ENCODE measurements at places on chromosomes 12 and 14.

GRCh38 chr12:130482448-130482847 is 144.8 kb downstream of the PIWIL1 start:
- no peak for DNase-seq

DNA sequence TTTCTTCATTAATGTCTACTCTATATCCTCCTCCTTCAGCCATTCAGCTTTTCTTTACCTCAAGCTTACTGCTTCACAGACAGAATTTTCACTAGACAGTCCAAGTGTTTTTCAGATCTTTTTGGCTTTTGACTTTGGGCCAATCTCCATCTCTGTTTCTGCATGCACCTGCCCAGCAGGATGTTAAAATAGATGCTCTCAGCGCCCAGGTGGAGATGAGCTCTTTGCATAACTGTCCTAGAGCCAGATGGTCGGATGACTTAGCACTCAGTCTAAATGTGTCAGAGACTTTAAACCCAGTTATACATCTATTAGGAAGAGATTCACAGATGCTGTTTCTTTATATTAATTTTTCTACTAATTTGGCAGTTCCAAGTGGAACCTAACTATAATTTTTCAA is 80.3 kb upstream of the SSTR1 start:
- DNase-seq, result no peak

DNA sequence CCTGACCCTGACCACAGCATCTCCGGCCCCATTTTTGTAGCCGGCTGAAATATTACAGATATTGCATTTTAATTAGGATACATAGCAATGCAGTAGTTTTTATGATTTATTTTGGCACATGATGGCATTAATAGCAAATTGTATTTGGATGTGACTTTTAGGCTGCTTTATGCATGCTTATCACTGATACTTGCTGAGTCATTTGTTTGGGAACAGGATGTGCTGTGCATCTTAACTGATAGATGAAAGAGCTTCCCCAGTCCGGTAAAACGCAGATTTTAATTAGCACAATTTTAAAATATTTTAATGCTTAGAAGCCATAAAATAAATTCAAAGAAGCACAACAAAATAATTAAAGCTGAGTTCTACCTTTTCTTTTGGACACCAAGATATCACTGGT is 90.7 kb downstream of the OTOGL start:
- DNase-seq, result no peak

GRCh38 chr12:101475751-101476305 is 692 bp downstream of the SPIC start:
- no peak for DNase-seq

DNA sequence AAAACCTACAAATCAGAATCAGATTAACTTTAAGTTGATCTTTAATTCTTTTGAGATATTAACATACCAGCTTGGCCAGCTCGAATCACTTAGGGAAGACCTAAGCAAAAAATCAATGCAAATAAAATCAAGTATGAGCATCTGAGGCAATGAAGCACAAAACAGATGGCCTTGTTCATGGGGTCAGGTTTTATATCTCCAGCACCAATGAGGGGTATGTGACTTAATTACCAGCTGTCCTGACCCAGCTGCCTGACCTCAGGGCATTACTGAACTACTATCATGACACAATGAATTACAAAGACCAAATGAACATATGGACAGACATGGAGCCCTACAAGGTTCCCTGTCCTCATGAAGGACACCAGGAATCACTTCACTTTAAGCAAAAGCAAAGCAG is 70.5 kb downstream of the FGD6 start:
- no peak for DNase-seq

GRCh38 chr12:106953352-106954250 is 2.1 kb upstream of the TMEM263 start:
- no peak for DNase-seq

GRCh38 chr12:54421175-54421878 is 2.3 kb upstream of the ITGA5 start:
- DNase-seq, result no peak

- no peak for DNase-seq
Measured at GRCh38 chr12:129727100-129727499, 176.7 kb downstream of the TMEM132D start.

GRCh38 chr14:68501171-68501570 is 291.7 kb downstream of the ZFP36L1 start:
- DNase-seq, result no peak

GRCh38 chr14:92563765-92564285 is 50.2 kb downstream of the RIN3 start:
- DNase-seq, result no peak

GRCh38 chr14:95524706-95525512 is 8.5 kb upstream of the SYNE3 start:
- no peak for DNase-seq

- no peak for DNase-seq
Measured at GRCh38 chr12:89253488-89253887, 98.8 kb downstream of the DUSP6 start.

GRCh38 chr12:61574339-61574738 is 685.9 kb upstream of the USP15 start:
- DNase-seq, result no peak

DNA sequence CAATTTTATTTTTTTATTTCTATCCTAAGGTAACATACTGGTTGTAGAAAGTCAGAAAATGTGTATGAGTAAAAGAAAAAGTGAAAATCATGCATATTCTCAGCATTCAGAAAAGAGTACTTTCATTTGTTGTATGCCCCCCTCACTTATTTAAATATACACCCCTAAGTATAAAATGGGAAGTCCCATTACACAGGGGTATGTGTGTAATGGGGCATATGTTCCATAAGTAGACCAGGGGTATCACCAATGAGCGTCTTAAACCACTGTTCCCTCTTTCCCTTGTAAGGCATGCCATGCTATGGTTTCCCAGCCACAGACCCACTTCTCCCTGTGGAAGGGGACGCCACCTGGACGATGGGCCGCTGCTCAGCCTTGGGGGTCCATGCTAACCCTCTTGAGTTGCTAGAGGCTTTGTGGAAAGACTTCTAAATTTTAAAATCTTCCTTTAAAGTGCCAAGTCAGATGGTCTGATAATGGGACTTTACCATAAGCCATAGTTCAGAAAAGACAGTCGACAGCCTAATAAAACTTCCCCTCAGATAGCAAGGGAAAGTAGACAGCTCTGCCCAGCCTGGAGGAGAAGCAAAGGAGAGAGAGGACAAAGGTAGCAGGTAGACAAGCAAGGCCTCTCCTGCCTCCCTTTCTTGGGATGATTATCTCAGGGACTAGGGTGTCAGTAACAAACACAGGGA is 118.2 kb downstream of the ZFP36L1 start:
- no peak for DNase-seq

- no peak for DNase-seq
Measured at GRCh38 chr14:57755018-57755521, 110.8 kb downstream of the SLC35F4 start.

DNA sequence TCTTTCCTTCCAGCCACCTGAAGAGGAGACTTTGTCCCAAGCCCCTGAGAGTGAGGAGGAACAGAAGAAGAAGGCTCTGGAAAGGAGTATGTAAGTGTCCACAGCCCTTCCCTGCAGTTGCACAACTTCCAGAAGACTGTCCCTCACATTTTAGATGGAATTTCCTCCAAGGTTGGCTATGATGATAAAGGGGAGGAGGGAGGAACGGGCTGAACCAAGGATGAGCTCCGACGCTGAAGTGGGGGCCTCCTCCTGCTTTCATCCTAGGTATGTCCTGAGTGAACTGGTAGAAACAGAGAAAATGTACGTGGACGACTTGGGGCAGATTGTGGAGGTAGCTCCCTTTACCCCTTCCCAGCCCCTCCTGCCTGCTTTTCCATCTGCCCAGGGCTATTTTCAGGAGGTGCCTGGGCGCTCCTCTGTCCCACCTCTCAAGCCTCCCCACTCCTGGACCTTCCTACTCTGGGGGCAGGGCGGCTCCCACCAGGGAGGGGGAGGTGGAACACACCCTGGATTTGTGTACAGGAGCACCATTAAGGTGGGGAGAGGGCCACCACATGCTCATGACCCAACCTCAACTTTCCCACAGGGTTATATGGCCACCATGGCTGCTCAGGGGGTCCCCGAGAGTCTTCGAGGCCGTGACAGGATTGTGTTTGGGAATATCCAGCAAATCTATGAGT is 2.3 kb downstream of the ARHGEF25 start:
- DNase-seq, result no peak

DNA sequence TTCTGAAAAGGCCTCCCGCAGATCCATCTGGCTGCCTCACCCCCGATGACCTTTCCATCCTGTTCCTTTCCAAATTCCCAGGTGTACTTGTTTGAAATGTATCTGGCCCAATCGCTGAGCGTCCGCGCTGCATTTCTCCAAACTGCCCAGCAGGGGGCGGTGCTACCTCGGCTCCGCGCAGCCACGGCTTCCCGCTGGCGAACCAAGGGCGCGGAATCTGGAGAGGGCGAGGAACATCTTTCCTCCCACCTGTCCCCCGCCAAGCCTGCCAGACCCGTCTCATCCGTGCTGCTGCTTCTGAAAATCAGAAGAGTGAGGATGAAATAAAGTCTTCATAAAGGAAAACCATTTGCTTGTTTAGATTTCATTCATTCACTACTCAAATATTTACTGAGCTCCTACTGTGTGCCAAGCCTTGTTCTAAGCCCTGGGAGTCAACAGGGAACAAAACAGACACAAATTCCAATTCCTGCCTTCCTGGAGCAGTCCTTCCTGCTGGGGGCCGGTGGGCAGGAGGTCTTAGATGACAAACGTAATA is 16.8 kb upstream of the MYL2 start:
- DNase-seq, result peak; percentile 53

DNA sequence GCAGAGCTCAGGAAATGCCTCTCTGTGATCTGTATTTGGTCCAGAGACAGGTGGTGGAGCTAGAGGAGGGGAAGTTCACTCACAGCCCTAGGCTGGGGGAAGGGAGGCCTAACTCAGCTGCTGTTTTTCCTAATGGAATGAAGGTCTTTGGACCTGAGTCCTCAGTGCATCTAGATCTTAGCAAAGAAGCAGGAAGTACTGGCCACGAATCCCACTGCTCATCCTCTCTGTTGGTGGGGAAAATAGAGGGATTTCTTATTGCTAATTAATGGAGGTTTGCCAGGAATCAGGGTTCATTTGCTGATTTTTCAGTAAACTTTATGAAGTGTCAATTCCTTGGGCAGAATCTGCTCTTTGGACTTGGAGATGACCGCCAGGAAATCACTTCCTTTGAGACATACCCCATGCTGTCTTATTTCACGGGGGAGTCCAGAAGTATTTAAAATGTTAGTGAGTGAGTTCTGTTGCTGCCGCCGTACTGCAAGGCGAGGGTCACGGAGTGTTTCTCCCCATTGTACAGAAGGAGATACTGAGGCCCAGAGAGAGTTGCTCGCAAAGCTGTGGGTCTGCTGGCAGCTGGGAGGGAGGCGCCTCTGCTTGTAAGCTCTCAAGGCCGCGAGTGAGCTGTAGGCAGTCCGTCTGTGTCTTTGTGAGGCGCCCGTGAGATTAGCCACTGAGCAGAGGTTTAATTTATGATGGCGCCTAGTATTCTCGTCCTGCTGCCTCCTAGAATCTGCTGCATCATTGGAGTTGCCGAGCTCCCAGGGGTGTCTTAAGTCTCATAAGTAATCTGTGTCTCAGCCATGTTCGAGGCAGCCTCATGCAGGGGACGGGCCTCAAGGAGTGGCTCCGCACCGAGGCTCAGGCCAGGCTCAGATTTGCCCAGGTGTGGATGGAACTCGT is 88.2 kb downstream of the TSPAN9 start:
- DNase-seq, result no peak

- DNase-seq, result no peak
Measured at GRCh38 chr14:89266754-89267153, 150.3 kb downstream of the FOXN3 start.

DNA sequence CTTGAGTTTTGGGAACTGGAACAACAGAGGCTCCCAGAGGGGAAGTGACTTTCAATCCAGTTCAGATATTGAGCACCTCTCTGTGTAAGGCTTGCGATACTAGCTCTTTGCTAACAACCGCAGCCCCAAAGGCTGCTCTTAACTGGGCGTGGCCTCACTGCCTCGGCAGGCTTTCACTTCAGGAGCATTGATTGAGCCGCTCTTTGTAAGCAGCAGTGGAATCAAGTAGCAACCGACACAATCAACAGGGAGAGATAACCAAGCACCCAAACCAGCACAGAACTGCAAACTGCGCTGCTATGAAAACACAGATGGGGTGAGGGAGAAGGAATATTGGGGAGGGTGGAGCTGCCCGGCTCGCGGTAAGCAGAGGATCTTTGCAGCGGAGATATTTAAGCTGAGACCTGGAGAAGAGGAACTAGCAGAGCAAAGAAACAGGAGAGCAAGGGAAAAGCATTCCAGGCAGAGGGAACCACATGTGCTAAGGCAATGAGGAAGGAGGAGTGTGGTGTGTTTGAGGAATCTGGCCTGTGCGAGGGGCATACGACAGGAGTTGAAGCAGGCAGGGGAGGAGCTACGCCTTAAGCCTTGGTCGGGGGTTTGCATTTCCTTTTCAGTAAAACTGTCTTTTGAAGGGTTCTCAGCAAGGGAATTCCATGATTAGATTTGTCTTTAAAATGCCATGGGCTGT is 17.3 kb upstream of the YY1 start:
- DNase-seq, result peak; percentile 62

DNA sequence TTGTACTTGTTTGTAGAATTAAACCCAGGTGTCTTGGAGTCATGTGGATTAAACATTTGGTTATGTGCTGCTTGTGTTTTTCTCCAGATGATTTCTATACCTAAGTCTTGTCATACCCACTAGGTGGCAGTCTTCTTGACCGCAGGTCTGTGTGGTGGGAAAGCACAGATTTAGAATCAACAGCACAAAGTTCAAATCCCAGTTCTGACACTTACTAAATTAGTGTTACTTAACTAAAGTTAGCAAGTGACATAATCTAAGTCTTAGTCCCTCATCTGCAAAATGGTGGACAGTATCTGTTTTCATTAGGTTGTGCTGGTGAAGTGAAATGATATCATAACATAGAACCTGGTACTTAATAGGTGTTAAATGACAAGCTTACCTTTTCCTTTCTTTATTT is 151.0 kb upstream of the ARHGAP5 start:
- no peak for DNase-seq

- peak; percentile 46 for DNase-seq
Measured at GRCh38 chr12:40152783-40153383, 47.0 kb upstream of the SLC2A13 start.

GRCh38 chr14:92490239-92490959 is 23.2 kb upstream of the RIN3 start:
- DNase-seq, result no peak

- no peak for DNase-seq
Measured at GRCh38 chr12:13499008-13499407, 302.5 kb downstream of the EMP1 start.

GRCh38 chr12:100187068-100187467 is 13.5 kb upstream of the ACTR6 start:
- DNase-seq, result no peak

GRCh38 chr12:126950266-126950665 is 1316.7 kb upstream of the TMEM132C start:
- DNase-seq, result no peak

DNA sequence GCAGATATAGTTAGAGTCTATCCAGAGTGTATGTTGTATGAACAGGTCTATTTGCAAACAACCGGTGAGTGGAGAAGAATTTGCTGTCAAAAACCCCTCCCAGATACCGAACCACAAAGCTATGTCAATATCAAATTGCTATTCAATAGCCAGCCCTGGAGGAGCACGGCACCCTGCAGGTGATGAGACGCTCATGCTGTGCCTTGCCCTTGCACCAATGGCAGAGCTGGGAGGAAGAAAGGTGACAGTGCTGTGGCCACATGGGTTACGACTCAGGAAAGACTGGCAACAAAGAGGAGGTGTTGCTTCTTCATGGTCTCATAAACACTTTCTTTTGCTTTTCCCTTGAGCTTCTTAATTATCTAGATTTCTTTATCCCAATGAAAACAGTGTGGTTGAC is 55.7 kb downstream of the PAX9 start:
- no peak for DNase-seq

- no peak for DNase-seq
Measured at GRCh38 chr12:116165036-116165425, 112.5 kb downstream of the MED13L start.

- DNase-seq, result no peak
Measured at GRCh38 chr12:108855284-108856169, 1.9 kb downstream of the SSH1 start.

Measured in ureter (tissue), 1 donor.